ENCODE measurements at places on chromosomes 7 and 10.

DNA sequence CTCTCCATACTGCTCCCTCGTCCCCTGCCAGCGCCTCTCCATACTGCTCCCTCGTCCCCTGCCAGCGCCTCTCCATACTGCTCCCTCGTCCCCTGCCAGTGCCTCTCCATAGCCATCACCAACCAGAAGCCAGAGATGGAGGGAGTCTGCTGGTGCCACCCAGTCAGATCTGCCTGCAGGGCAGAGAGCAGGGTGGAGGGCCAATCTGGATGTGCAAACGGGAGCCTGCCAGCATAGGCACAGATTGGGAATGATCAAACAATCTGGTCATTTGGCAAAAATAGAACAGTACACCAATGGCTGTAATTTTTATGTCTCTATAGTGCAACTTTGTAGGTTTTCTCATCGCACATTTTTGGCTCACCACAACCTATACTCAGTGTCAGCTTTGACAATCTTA, 76.9 kb upstream of the LRRC4 start:
- peaks cover 13% of the 10 kb centered on the region for H3K27me3 ChIP-seq
- DNase-seq, result no peak
- no peak overlapping the region for H3K27ac ChIP-seq
- H3K36me3 ChIP-seq, result no peaks in the 10 kb centered on the region

GRCh38 chr10:62075414-62075813, 173.9 kb downstream of the ARID5B start:
- peaks cover 47% of the 10 kb centered on the region for H3K36me3 ChIP-seq
- H3K4me3 ChIP-seq, result no peak overlapping the region
- H3K4me1 ChIP-seq, result no peaks in the 10 kb centered on the region
- H3K27me3 ChIP-seq, result no peaks in the 10 kb centered on the region

DNA sequence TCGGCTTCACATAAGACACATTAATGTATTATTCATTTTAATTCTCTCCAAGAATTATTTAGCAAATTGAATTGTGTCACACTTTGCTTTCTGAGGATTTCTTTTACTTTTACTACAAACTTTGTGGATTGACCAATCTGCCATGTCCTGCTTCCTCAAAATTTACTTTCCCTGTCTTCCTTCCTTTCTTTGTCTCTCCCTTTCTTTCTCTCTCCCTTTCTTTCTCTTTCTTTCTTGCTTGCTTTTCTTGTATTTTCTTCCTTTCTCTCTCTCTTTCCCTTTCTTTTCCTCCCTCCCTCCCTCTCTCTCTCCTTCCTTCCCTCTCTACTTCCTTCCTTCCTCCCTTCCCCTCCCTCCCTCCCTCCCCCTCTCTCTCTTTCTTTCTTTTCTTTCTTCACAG, 37.8 kb downstream of the SP8 start:
- DNase-seq, result no peak
- H3K27ac ChIP-seq, result no peak overlapping the region
- H3K36me3 ChIP-seq, result no peaks in the 10 kb centered on the region
- peaks cover 7% of the 10 kb centered on the region for H3K4me1 ChIP-seq

DNA sequence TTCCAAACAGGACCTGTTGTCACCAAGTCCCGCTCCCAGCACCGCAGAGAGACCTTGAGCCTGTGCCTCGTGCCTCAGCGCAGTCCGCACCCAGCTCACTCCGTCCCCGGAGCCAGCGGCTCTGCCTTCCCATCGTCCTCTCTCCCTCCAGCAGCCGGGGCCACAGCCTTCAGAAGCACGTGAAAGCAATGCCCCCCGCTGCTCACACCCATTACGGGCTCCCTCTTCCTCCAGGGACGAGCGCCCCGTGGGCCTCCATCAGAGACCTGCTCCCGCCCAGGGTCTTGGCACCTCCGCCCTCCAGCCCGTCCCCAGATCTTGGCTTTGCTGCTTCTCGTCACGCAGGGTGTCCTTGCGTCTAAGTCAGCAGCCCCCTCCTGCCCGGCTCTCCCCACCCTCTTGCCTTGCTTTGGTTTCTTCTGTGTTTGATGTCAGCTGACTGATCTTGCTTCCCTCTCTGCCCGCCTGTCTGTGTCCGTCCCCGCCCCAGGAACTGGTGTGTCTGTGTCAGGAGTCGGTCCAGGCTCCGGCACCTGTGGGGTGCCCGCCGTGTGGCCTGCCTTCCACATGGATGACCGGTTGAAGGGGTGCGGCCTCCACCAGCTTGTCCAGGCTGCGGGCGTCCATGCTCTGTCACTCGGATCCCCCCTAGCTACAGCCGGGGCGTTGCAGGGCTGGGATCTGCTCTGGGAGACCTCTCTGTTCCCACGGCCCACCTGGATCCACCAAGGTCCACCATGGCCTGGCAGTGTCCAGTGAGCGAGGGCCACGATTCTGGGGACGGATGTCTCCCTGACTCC, 61.9 kb downstream of the FOXL3 start:
- H3K27me3 ChIP-seq, result no peaks in the 10 kb centered on the region
- H3K4me3 ChIP-seq, result no peak overlapping the region
- DNase-seq, result no peak
- H3K27ac ChIP-seq, result no peak overlapping the region
- no peaks in the 10 kb centered on the region for H3K36me3 ChIP-seq
- no peaks in the 10 kb centered on the region for H3K4me1 ChIP-seq

DNA sequence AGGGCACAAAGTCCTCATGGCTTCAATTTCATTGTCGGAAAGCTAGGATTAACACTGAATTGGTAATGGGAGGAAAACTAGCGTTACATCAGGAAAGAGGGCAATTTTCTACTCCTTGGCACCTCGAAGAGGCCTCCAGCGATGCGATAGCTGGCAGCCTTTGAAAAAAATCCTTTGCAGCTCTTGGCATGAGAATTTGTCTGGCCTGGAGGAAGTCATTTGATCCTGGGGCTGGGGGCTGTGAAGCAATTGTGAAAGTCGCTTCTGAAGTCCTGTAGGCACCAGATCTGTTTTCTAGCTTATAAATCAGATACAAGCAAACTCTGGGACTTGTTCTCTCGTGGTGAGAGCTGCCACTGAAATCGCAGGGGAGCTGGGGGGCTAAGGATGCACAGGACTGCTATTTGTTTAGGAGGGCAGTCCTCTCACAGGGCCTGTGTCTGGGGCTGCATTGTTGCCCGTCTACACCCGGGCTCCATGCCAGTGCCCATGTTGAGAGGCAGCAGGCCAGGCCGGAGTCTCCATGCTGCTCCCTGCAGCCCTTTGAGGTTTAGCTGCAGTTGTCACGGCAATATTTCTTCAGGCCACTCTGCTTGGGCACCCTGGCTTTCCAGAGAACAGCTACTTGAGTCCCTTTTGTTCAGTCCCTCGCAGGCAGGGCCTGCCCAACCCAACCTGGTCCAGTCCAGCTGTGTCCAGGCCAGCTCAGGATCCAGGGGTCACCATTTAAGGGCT, 206.8 kb upstream of the LYZL1 start:
- DNase-seq, result no peak
- no peaks in the 10 kb centered on the region for H3K36me3 ChIP-seq
- peaks cover 3% of the 10 kb centered on the region for H3K4me1 ChIP-seq
- no peak overlapping the region for H3K27ac ChIP-seq

GRCh38 chr7:27295236-27295635, 52.6 kb downstream of the EVX1 start:
- no peak overlapping the region for H3K4me3 ChIP-seq
- H3K27ac ChIP-seq, result no peak overlapping the region
- H3K27me3 ChIP-seq, result no peaks in the 10 kb centered on the region
- H3K4me1 ChIP-seq, result no peaks in the 10 kb centered on the region
- no peak for DNase-seq

- no peak overlapping the region for H3K27ac ChIP-seq
- DNase-seq, result no peak
- no peak overlapping the region for H3K4me3 ChIP-seq
- peaks cover 1% of the 10 kb centered on the region for H3K27me3 ChIP-seq
- no peaks in the 10 kb centered on the region for H3K36me3 ChIP-seq
Measured at GRCh38 chr10:132971448-132972148, 29.2 kb upstream of the CFAP46 start.

GRCh38 chr7:128869138-128869943, 6.7 kb downstream of the ATP6V1F start:
- no peak overlapping the region for H3K27ac ChIP-seq
- peak; percentile 59 for DNase-seq
- H3K27me3 ChIP-seq, result peaks cover 31% of the 10 kb centered on the region
- H3K36me3 ChIP-seq, result peaks cover 15% of the 10 kb centered on the region
- H3K4me3 ChIP-seq, result peak overlapping the region; percentile 46
- peaks cover 11% of the 10 kb centered on the region for H3K4me1 ChIP-seq

- no peak overlapping the region for H3K4me3 ChIP-seq
- peaks cover 5% of the 10 kb centered on the region for H3K36me3 ChIP-seq
- no peak for DNase-seq
- H3K27me3 ChIP-seq, result no peaks in the 10 kb centered on the region
- H3K27ac ChIP-seq, result no peak overlapping the region
Measured at GRCh38 chr10:96588060-96588554, 1.3 kb upstream of the TM9SF3 start.

- H3K4me1 ChIP-seq, result peaks cover 11% of the 10 kb centered on the region
- no peak overlapping the region for H3K4me3 ChIP-seq
- H3K27ac ChIP-seq, result no peak overlapping the region
- no peaks in the 10 kb centered on the region for H3K27me3 ChIP-seq
- DNase-seq, result no peak
Measured at GRCh38 chr7:11193131-11193867, 219.6 kb downstream of the PHF14 start.

DNA sequence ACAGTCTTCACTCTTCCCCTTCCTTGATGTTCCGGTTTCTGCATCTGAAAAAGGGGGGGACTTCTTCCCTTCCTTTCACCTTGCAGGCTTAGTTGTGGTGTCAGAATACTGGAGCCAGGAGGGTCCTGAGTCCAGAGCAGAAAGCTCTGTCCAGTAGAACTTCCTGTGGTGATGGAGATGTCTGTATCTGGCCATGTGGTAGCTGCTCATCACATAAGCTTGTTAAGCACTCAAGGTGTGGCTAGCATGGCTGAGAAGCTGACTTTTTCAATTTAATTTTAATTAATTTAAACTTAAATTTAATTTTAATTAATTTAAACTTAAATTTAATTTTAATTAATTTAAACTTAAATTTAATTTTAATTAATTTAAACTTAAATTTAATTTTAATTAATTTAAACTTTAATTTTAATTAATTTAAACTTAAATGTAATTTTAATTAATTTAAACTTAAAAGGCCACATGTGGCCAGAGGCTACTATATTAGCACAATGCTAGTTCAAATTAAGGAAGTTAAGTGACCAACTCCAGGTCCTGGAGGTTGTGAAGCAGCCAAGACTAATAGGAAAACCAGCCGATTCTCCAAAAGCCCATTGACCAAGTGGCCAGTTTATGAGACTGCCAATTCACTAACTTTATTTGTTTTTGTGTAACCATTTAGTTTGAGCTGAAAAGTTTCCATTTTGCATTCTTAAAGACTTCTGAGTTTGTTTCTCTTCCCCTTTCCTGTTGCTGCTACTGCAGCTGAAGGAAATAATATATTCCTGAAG, 16.3 kb downstream of the MSRB2 start:
- no peaks in the 10 kb centered on the region for H3K27me3 ChIP-seq
- no peak overlapping the region for H3K27ac ChIP-seq
- peaks cover 3% of the 10 kb centered on the region for H3K4me1 ChIP-seq

GRCh38 chr7:128030654-128031611, at the start of gene LRRC4:
LRRC4 (minus strand) TSS chr7:128031437; CDS start chr7:128030640, 797 bp downstream.
- peaks cover 29% of the 10 kb centered on the region for H3K4me1 ChIP-seq
- H3K27ac ChIP-seq, result peak within 1 kb of the TSS; percentile 89
- DNase-seq, result peak; percentile 63

DNA sequence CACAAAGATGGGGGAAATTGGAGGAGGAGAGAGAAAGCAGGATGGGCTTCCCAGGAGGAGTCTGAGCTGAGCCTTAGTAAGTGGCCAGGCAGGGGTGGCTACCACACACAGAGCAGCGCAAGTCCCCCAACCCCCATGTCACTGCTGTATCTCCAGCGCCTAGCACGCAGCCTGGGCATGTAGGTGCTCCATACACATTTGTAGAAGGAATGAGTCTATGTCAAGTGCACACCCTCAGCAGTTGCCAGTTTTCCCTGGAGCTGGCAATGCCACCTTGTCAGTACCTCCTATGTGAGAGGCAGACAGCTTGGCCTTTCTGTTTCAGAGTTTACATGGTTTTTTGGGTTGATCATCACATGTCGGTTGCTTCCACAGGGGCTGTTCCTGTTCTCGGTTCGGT, 116.1 kb downstream of the CLEC2L start:
- peaks cover 10% of the 10 kb centered on the region for H3K36me3 ChIP-seq
- no peaks in the 10 kb centered on the region for H3K4me1 ChIP-seq
- H3K27ac ChIP-seq, result no peak overlapping the region
- no peak overlapping the region for H3K4me3 ChIP-seq

DNA sequence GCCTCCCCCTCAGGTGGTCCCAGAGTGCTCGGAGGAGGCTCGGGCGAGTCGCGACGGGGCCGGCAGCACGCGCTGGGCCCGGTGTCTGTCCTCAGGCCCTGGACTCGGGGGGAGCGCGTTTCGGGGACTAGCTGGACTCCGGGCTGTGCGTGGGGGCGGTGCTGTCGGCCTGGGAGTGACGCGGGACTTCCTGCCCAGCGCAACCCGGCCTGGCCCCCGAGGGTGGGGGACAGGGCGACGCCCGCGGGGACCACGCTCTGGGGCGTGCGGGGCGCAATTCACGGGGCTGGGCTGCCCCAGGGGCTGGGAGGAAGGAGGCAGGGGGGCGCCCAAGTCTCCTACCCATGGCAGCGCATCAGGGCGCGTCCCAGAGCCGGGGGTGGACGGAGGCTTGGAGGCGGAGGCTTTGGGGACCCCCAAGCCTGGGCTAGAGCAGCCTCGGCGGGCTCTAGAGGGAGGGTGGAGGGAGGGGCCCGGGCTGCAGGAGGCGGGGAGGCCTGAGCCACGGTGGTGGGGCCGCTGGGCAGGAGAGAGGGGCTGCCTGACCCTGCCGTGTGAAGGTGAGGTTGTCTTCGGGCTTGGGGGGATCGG, 2.3 kb upstream of the VENTX start:
- no peaks in the 10 kb centered on the region for H3K36me3 ChIP-seq
- peaks cover 87% of the 10 kb centered on the region for H3K27me3 ChIP-seq
- H3K4me1 ChIP-seq, result peaks cover 17% of the 10 kb centered on the region
- H3K4me3 ChIP-seq, result no peak overlapping the region
- DNase-seq, result no peak

DNA sequence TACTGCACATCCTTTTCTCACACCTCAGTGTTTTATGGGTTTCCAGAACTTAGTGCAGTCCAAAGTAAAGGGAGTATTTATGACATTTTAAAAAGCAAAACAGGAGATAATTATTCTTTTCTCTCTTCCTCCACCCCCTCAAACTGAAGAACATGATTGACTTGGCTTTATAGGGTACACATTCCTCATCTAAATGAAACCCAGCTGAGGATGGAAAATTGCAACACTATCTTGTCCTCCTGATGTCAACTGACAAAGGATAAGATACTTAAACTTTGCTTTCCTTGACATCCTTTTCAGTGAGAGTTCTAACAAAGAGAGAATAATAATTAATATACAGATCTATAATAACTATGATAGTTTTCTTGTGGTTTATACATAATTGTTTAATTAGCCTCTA, 299.1 kb downstream of the BBS9 start:
- peaks cover 4% of the 10 kb centered on the region for H3K4me1 ChIP-seq
- H3K27ac ChIP-seq, result no peak overlapping the region
- H3K27me3 ChIP-seq, result no peaks in the 10 kb centered on the region
- H3K4me3 ChIP-seq, result no peak overlapping the region
- no peak for DNase-seq

Measured in neuronal stem cell (in vitro differentiated cells).